Caki2 (cell line): ENCODE measurements at places on chromosomes 4 and X.

GRCh38 chr4:74544655-74545361 lies 99.9 kb downstream of the AREG start:
- no peak for DNase-seq

- DNase-seq, result no peak
These were observed at the start of gene TRPC5OS for GRCh38 chrX:111875881-111876280. TRPC5OS (plus strand) TSS chrX:111876181; CDS start chrX:111901850, 25,669 bp downstream.

GRCh38 chrX:70998411-70999027 lies 67.6 kb upstream of the SLC7A3 start:
- DNase-seq, result no peak

DNA sequence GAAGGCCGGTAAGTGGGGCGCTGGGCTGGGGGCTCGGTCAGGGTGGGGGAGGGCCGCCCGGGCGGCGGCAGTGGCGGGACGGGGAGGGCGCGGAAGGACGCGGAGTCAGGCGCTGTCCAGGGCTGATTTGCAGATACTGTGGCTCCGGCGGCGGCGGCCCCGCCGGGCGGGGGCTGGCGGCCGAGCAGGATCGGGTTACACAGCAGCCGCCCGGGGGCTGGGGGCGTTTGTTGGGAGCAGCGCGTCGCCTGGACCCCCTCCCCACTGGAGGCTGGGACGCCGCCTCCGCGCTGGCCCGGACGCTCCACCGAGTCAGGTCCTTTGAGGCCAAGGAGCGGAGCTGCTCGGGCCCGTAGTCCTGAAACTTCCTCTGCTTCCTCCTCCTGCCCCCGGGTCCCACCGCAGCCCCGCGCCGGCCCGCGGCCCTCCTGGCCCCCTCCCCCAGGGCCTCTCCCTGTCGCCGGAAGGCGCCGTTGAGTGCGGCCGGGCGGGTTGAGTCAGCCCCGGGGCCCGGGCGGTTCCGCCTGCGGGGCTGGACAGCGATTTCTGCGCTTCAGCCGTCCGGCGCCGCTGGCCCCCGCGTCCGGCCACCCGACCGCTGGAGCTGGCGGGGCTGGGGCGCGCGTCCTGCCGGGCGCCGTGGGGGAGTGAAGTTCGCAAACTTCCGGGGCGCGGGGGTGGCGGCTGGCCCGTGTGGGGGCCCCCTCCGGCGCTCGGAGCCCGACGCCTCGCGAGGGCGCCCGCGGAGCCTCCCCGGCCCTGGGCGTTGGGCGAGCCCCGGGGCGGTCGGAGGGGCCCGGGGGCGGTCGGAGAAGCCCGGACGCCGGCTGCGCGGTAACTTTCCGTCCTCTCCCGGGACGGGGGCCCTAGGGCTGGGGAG lies 746 bp downstream of the REST start:
- DNase-seq, result peak; percentile 48

GRCh38 chr4:109930464-109930863 lies 17.8 kb downstream of the EGF start:
- DNase-seq, result no peak

DNA sequence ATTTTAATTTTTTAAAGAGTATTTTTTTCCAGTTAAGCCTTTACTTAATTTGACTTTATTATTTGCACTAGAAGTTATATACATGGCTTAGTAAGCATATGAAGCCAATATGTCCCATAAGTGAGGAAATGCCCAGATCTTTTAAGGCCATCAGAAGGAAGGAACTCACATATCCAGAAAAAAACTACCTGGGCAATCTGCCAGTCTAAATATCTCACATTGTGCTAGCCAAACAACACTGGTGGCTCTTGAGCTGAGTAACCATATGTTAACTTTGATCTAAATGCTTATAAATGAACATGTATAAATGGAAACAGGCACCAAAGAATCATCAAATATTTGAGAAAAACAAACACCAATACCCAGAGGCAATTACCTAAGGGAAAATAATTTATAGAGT lies 138.6 kb upstream of the APOOL start:
- DNase-seq, result no peak

GRCh38 chr4:112201915-112202505 lies 29.6 kb upstream of the AP1AR start:
- DNase-seq, result no peak

DNA sequence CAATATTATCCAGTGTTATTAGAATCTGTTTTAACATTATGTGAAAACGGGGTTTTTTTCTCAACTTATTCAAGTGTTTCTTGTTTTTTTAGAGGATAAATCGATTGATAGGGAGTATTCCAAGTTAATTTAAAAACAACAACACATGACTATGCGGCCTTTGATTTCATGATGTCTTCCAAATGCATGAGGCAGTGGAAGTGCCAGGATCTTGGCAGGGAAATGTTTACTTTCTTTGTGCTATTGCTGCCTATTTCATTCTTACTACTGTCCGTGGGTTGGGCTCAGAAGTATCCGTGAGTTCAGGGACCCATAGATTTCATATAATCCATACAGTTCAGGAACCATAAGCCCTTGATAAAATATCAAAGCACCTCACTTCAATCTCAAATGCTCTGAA lies 64.6 kb downstream of the ABCG2 start:
- DNase-seq, result no peak

GRCh38 chrX:42459735-42460134 lies 318.2 kb downstream of the PPP1R2C start:
- DNase-seq, result no peak

DNA sequence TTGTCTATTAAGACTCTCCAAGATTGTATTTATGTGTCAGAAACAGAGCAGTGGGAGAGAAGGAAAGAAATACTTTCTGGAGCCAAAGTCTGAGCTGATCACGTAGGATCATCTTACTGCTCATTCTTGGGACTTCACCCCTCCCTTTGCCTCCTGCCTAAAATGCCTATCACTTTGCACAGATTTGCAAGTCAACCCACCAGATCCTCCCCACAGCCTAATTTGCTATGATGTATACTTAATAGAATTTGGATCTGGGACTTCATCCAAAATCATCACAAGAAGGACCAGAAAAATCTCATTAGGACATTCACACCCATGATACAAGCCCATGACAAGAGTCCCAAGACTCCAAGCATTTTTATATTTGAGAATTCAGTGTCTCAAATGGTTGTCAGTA lies 290.2 kb downstream of the FBXW7 start:
- DNase-seq, result no peak

DNA sequence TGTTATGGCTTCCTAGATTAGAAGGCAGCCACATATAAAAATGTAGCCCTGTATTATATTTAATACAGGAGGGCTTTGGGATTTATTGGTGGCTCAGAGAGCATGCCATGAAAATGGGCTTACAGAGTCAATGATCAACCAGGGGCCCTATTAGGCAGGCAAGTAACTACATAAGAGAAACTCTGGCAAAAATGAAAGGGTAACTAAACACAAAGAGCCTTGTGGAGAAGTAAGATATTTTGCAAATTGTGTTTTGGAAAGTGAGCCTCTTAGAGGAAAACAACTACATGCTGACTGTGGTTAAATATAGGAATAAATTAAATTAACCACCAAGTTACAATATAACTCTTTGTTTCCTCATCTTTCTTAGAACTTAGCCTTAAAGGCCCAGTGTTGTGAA lies 5.5 kb downstream of the SAT1 start:
- DNase-seq, result no peak

- DNase-seq, result no peak
These were observed 29.7 kb downstream of the PPP1R2C start for GRCh38 chrX:42748067-42748850.

GRCh38 chrX:71533851-71534561 lies 1.1 kb downstream of the OGT start:
- peak; percentile 32 for DNase-seq

- DNase-seq, result peak; percentile 5
These were observed 755.5 kb downstream of the STIM2 start for GRCh38 chr4:27616166-27616565.

- no peak for DNase-seq
These were observed 110.9 kb downstream of the FBXW7 start for GRCh38 chr4:152424977-152425376.

GRCh38 chr4:178333355-178333754 lies 891.1 kb upstream of the AGA start:
- DNase-seq, result no peak

- no peak for DNase-seq
These were observed 1.8 kb downstream of the MAML3 start for GRCh38 chr4:140152013-140152703.

GRCh38 chr4:72209600-72209999 lies 177.8 kb downstream of the NPFFR2 start:
- no peak for DNase-seq

- DNase-seq, result no peak
These were observed 12.2 kb upstream of the FGF2 start for GRCh38 chr4:122814426-122814825.
